ENCODE measurements at places on chromosomes 16 and 17.

GRCh38 chr16:56862776-56863175 is 2.2 kb upstream of the SLC12A3 start:
- DNase-seq = no peak

GRCh38 chr16:50837324-50837723 is 95.4 kb downstream of the CYLD start:
- no peak for DNase-seq

- DNase-seq = no peak
These were observed 10.9 kb downstream of the HOXB4 start for GRCh38 chr17:48567209-48567608.

GRCh38 chr17:18108401-18109312 is at the start of gene MYO15A:
Gene MYO15A (plus strand): TSS chr17:18108756. CDS start chr17:18118801, 10,045 bp downstream.
- DNase-seq = no peak

GRCh38 chr17:34246881-34247280 is 8.2 kb upstream of the CCL2 start:
- DNase-seq = no peak

- DNase-seq = no peak
These were observed 20.0 kb upstream of the KIF19 start for GRCh38 chr17:74305865-74306654.

DNA sequence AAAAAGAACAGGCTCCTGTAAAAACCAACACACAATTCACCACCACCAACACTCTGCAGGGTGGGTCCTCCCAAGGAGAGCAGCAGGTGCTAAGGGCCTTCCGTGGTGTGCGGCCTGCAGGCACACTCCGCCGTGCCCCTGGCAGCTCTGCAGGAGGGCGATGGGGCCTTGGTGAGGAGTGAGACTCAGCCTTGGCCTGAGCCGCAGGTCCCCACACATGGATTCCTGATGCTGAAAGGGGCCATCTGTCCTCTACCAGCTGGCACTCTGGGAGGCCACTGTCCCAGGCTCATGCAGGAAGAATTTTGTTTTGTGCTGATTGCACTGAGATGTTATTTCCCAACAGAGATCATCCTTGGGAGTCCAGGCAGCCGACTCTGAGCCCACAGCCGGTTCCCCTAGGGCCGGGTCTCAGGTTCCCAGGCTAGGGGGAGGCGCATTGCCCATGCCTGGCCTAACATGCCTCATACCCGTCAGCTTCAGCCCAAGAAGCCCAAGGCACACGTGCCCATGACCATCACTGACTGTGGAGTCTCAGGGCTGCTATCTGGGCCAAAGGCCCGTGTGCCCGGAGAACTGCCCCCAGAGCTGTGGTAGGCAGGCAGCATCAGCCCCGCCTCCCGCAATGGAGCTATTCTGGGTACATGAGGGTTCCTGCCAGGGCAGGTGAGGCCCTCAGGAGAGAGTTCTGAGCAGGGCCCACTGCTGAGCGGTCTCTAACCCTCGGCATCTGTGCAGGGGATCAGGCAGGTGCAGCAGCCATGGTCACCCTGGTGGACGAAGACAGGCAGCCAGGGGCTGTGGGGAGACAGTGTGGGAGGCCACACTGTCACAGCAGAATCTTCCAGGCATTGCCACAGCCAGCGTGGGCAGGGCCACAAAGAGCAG is 97.9 kb upstream of the ZNF469 start:
- no peak for DNase-seq

GRCh38 chr17:53548252-53548651 is 274.5 kb upstream of the KIF2B start:
- no peak for DNase-seq

- no peak for DNase-seq
These were observed 240.0 kb upstream of the ZFHX3 start for GRCh38 chr16:73287859-73288405.

DNA sequence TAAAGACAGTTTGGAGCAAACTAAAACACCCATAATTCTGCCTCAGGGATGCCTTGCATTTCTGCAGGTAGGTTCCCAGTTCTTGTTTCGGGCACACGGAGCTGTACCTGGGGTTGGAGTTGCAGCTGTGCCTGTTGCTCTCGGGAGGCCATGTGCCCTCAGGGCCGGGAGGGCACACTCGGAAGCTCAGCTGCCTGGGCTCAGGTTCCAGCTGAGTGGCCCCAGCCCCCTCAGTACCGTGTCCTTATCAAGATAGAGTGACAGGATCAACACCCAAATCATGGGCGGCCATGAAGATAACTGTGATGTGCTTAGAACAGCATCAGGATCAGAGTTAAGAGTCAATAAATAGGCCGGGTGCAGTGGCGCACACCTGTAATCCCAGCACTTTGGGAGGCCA is 107.9 kb downstream of the SNX29 start:
- DNase-seq = no peak

- DNase-seq = peak; percentile 59
These were observed 91.3 kb downstream of the SNX29 start for GRCh38 chr16:12067714-12068401.

- no peak for DNase-seq
These were observed 7.0 kb downstream of the PRR29 start for GRCh38 chr17:64004903-64005733.

GRCh38 chr17:31411707-31412285 is 20.3 kb downstream of the RAB11FIP4 start:
- DNase-seq = no peak

- no peak for DNase-seq
These were observed 16.4 kb downstream of the KRT23 start for GRCh38 chr17:40921026-40921425.

DNA sequence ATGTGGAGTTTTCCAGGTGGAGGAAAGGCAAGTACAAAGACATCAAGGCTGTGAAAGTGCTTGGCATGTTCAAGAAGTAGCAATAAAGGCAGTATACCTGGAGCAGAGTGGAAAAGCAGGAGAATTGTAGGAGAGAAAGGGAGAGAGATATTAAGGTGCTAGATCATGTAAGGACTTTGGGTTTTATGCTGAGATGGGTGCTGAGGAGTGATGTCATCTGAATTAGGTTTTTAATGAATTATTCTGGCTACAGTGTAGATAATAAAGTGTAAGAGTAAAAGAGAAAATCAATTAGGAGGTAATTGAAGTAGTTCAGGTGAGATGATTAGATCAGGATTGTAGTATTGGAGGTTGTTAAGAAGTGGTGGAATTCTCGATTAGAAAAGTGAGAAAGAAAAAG is 34.0 kb downstream of the NFAT5 start:
- DNase-seq = no peak

- no peak for DNase-seq
These were observed 31.1 kb upstream of the APOH start for GRCh38 chr17:66260275-66260674.

DNA sequence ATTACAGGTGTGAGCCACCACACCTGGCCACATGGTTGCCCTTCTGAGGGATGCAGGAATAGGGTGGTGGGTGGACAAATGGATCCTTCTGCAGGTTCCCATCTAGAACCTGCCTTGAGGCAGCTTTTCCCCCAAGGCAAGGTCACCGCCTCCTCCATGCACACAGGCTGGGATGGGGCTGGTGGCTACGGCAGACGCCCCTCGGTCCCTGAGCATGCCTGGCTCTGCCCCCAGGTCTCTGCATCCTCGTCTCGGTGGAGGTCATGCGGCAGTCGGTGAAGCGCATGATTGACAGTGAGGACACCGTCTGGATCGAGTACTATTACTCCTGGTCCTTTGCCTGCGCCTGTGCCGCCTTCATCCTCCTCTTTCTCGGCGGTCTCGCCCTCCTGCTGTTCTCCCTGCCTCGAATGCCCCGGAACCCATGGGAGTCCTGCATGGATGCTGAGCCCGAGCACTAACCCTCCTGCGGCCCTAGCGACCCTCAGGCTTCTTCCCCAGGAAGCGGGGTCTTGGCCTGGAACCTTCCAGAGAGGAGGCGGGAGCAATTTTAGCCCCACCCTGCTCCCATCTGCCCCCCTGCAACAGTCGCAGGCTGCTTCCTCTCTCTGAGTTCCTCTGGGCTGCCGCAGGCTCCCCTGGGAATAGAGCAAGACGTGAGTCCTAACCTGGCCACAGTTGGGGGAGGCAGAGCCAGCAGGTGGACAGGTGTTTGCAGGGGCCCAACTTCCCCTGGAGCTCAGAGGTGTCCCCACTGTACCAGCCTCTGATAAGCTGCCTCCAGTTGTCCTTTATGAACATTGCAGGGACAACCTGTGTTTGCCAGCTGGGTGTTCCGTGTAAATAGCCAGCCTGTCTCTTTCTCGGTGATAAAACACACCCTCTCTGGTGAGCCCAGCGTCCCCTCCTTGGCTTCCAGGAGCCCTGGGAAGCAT is 11.7 kb downstream of the CACNG1 start:
- no peak for DNase-seq

DNA sequence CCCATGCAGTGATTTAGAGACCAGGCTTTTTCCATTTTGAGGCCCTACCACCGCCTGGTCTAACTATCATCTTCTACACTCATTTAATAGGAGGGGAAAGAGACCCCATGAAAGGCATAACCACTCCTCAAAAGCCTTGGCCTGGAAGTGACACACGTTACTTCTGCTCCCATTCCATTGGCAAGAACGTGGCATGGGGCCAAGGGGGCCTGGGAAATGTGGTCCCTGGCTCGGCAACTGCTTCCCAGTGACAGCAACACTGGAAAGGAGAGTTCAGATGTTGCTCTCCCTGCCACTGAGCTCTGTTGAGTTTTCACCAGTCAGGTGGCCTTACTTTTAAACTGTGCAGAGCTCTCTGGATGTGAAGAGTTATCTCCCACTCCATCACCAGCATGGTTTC is 45.2 kb upstream of the MAP3K14 start:
- no peak for DNase-seq

DNA sequence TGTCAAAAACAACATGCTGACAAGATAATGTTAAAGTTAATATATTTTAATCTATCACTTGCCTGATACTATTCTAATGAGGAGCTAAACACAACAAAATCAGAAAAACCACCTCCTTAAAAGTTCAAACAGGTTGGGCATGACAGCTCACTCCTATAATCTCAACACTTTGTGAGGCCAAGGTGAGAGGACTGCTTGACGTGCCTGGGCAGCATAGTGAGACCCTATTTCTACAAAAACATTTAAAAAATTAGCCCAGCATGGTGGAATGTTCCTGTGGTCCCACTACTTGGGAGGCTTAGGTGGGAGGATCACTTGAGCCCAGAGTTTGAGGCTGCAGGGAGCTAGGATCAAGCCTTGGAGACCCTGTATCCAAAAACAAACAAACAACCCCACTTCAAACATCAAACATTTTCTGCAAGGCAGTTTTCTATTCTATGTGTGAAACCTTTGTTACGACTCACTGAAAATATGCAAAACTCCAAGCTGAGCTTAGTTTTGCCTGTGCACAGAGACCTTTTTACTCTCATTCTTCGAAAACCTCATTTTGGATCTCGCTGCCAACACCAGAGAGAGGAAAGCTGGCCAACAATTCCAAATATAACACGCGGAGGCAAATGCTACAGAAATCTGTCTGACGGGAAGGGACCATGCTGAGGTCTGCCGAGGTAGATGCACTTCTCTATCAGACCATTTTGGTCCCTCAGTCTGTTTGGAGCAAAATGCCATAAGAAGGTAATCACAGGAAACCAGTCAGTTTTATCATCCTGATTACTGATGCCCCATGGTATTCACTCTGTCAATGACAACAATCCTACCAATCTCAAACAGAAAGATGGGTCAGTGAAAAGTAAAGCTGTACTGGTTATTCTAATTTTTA is 6.2 kb downstream of the PHF12 start:
- DNase-seq = no peak

DNA sequence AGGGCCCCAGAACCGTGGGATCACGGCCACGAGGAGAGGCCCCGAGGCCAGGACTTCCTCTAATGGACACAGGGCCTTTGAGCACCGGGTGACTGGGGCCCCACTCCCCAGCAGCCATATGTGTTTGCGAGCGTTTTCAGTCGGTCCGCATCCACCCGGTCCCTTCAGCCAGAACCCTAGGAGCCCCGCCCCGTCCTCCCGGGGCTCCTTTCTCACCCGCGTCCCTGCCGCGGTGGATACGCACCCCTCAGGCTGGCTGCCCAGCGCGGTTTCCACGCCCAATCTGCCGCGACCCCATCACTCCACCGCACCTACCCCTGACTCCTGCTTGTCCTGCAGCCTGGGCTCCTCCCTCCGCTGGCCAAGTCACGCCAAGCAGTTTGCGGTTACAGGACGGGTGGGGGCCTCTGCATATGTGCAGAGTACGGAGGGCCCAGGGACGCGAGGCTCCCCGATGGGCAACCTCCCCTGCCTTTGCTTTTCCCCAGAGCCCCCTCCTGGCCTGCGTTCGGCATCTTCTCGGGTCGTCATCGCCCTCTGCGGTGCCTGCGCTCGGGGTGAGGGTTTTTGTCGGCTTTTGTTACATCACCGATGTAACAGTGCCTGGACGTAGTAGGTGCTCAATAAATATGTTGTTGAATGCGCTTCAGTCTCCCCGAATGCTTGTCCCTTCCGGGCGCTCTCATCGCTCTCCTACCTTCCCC is 1.0 kb upstream of the TTYH2 start:
- DNase-seq = no peak

DNA sequence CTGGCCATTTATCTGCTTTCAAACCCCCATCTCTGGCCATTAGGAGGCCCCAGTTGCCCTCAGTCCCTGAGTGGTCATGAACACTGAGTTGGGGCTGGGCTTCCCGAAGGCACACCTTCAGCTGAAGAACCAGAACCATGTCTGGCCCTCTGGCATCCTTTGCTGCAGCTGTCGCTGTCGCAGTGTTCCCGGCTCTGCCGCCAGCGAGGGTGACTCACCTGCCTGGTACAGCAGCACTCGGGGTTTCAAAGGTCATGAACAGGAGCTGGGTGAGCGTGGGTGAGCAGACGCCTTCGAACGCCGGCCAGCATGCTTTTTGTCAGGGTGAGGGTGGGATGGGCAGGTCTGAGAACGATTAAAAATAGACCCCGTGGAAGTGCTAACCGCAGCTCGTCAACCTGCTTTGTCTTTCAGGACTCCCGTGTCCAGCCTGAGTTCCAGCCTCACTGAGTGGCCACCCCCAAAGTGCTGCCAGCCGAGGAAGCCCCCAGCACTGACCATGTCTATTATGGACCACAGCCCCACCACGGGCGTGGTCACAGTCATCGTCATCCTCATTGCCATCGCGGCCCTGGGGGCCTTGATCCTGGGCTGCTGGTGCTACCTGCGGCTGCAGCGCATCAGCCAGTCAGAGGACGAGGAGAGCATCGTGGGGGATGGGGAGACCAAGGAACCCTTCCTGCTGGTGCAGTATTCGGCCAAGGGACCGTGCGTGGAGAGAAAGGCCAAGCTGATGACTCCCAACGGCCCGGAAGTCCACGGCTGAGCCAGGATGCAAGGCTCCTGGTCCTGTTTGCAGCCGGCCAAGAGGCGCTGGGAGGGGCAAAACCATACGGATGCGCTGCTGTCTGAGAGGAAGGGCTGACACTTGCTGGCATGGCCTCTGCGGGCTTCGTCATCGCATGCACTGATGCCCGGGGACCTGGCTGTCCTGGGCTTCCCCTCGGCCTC is 7.6 kb downstream of the SNN start:
- peak; percentile 57 for DNase-seq
